ENCODE measurements at places on chromosomes 12 and 14.
A peak's percentile ranks its signal among the peaks of the same experiment; 100 is the strongest.

GRCh38 chr12:95259368-95259767 is 41.8 kb downstream of the VEZT start:
- DNase-seq = no peak

DNA sequence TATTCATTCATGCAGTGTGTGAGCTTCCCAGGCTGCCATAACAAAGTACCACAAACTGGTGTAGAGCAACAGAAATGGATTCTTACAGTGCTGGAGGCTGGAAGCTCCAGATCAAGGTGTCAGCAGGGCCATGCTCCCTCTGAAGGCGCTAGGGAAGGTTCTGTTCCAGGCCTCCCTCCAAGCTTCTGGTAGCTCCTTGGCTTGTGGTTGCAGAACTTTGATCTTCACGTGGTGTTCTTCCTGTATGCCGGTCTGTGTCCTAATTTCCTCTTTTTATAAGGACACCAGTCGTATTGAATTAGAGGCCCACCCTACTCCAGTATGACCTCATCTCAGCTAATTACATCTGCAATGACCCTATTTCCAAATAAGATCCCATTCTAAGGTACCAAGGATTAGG is 3.1 kb downstream of the OTUB2 start:
- no peak for DNase-seq

- no peak for DNase-seq
Observed at GRCh38 chr12:94285943-94286582, 137.7 kb downstream of the PLXNC1 start.

DNA sequence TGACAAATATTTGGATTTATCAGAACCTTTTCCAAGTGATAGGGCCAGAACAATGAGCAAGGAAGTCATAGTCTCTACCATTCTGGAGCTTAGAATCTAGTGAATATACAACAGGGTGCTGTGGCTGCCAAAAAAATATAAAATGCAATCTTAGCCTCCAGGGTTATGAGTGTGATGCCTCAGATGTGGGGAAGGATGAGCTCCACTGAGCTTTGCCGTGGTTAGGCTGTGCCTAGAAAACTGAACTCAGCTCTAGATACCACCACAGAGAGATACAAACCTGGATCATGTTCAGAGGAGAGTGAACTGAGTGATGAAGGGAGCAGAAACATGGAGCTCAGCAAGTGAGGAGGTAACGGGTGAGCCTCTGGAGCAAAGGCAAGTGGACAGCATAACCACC is 138.1 kb upstream of the HIF1A start:
- no peak for DNase-seq

- DNase-seq = no peak
Observed at GRCh38 chr12:120659151-120659525, 18.7 kb downstream of the CABP1 start.

DNA sequence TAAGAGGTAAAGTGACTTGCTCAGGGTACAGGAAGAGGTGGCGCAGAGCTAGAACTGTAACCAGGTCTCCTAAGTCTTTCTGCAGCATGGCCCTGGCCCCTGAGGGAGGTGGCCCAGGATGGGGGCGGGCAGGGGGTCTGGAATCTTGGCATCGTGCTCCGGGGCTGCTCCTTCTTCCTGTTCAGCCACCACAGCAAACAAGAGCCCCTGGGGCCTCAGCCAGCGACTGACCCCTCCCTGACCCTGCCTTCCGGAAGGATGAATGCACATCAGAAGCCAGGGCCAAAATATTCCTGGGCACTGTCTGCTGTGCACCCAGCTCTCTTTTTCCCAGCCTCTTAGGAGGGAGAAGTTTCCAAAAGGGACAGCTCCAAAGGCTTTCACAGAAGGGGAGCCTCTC is 242.8 kb downstream of the DPF3 start:
- DNase-seq = no peak

- no peak for DNase-seq
Observed at GRCh38 chr12:63305901-63306875, 155.2 kb upstream of the AVPR1A start.

- peak; percentile 92 for DNase-seq
Observed at GRCh38 chr14:104985675-104986486, at the start of gene CLBA1. CLBA1 (plus strand) TSS chr14:104985788; CDS start chr14:104986432, 644 bp downstream.

DNA sequence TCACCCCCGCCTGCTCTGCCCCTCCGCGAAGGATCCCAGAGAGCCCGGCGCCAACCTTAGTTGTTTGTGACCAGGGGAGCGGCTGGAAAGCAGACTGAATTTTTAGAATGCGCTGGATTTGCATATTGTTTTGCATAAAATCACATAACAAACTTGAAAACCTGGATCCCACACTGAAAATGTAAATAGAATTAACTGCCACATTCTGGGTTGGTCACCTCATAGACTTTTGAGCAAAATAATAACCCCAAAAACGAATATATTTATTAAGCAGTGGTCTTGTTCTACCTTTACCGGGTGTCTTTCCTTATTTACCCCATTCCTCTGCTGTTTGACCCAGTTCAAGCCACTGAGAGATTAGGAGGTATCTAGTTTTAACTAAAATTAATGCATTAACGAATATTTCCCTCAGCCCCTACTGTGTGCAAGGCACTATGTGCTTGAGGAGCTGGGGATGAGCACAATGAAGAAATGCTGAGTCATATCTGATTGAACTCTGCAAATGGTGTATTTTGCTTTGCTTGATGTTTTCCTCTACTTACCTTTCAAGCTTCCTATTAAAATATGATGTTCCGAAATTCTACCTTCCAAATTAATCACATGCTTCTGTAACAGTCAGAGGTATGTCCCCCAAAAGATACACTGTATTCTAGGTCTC is 438 bp upstream of the EGLN3 start:
- no peak for DNase-seq

DNA sequence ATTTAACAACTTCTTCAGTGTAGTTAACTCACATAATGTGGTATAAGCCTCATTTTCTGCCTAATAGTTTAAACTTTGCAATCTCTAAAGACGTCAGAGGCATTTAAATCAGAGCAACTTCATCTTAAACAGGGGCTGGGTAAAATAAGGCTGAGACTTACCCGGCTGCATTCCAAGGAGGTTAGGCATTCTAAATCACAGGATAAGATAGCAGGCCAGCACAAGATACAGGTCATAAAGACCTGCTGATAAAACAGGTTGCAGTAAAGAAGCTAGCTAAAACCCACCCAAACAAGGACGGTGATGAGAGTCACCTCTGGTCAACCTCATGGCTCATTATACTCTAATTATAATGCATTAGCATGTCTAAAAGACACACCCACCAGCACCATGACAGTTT is 115.6 kb upstream of the PKP2 start:
- DNase-seq = no peak

DNA sequence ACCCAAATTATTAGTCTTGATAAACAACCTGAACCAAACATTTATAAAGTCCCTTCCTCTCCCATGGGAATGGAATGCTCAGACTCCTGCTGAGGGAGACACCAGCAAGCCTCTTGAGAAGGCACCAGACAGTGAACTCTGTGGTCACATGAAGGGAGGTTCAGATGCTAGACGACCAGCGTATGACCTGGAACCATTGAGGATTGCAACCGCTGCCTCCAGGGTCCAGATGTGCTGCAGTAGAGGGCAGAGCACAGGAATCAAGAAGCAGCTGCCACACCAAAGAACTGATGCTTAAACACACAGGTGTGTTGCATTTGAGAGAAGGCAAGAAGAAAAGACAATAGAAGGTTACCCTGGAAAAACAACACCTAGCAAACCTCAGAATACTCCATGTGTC is 592.4 kb downstream of the AACS start:
- DNase-seq = no peak

GRCh38 chr12:131090274-131091210 is 136.8 kb downstream of the ADGRD1 start:
- DNase-seq = no peak

- DNase-seq = no peak
Observed at GRCh38 chr12:8677362-8677761, 14.7 kb upstream of the MFAP5 start.

GRCh38 chr14:101732118-101732517 is 29.4 kb upstream of the PPP2R5C start:
- no peak for DNase-seq

DNA sequence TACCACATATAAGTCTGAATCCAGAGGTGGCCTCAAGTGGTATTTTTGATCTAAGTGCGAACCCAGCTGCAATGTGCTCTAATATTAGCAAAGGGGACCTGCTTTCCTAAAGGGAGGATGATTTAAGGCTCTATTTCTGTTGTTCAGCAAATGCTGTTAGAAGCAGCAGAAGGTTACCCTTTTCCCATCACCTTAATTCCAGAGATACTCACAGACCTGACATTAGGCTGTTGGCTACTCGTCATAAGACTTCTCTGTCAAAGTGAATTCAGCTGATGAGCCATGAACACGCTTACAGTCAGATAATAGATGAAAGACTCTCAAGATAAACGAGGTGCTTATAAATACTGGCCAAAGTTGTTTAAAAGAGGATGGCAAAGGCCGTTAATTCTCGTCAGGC is 308.7 kb upstream of the DDHD1 start:
- no peak for DNase-seq

DNA sequence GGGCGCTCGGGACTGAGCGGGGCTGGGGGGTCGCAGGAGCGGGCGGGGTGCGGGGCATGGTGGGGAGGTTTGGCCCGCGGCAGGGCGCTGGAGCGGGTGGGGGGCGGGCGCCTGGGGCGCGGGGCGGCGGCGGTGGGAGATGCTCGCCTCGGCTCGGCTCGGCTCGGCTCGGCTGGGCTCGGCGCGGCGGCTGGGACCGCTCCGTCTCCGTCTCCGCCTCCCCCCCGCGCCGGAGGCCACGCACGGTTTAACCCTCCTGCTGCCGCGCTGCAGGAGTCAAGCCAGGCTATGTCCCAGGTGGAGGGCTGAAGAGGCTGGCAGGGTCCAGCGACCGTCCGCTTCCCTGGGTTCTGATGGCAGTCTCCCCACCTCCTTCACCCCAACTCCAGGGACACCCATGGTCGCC is at the start of gene PIANP:
Gene PIANP (minus strand): TSS at position 170 of the 406 bp plus-strand sequence. CDS start 2,754 bp downstream, outside the sequence.
- DNase-seq = no peak

DNA sequence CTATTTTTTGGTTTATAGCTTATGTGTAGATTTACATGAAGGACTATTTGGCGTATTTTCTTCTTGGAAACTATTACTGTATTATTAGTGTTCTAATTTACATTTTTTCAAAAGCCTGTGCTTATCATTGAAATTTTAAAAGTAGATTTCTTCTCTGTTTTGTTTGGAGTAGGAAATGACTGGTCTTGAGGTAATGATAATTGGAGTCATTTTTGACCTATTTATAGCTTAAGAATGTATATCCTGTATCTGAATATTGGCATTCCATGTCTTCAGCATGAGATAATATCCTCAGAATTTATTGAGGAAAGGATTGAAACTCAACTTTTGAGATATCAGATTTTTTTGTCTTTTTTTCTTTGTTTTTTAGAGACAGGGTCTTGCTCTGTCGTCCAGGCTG is 193.4 kb downstream of the ERC1 start:
- no peak for DNase-seq

DNA sequence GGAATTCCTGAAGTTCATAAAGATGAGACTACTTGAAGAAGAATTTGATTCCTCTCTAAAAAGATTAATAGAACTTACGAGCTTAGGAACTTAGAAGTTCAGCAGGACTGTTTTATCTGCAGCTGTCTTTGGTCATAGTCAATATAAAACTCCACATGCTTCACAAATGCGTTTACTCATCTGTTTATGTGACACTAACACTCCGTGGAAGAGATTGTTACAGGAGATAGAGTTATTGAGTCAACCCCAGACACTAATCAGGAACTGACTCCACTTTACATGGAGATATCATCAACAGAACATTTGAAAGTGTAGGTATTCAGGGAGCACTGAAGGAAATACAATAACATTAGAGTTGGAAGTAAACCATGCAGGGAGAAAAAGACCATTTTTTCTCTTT is 92.8 kb downstream of the LRFN5 start:
- no peak for DNase-seq

GRCh38 chr12:114018669-114019068 is 52.5 kb upstream of the RBM19 start:
- no peak for DNase-seq

GRCh38 chr14:73744175-73744867 is 30.1 kb upstream of the PNMA1 start:
- DNase-seq = no peak

DNA sequence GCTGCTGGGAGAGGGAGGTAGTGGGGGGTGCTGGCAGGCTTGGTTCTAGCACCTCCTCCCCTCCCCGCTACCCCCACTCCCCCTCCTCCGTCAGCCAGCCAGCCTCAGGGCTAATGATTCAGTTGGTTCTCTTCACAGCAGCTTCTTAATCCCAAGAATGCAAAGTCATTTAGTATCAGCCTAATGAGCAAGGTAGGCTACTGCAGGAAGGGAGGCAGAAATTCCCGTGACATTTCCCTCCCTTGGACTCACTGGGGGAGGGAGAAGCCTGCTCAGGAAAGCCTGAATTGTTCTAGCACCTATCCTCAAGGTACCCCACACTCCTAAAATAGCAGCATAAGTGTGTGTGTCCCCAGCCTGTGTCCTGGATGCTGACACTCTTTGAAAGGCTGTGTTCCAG is 29.8 kb downstream of the ITPK1 start:
- no peak for DNase-seq

DNA sequence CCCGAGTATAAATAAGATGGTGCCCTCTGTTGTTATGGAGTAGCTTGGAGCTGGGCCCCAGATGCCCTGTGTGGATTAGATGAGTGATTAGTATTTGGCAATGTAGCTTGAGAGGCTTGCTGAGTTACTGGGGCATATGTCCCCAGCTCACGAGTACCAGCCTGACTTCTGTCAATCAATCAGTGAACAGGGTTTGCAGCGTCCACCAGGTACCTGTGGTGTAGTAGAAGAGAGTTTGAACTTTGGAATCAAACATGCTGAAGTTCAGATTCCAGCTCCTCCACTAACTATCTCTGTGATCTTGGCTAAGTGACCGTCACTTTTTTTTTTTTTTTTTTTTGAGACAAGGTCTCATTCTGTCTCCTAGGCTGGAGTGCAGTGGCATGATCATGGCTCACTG is 11.6 kb upstream of the TCL1B start:
- DNase-seq = no peak

- DNase-seq = no peak
Observed at GRCh38 chr12:132475304-132476037, 14.5 kb upstream of the FBRSL1 start.

GRCh38 chr14:39369029-39369428 is 63.2 kb downstream of the FBXO33 start:
- DNase-seq = no peak

DNA sequence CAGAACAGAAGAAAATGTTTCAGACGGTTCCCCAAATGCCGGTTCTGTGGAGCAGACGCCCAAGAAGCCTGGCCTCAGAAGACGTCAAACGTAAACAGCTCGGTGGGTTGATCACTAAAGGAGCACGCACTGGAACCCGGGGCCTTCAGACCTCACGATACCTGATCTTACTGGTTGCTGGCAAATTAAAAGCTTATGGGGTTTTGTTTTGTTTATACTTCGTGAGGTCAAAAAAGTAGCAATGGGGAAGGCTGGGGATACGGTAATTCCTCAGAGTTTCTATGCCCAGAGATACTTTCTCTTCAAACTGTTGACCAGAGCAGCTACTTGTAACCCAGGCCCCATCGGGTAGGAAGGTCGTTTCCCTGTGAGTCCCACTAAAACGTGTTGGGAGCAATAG is 1.7 kb downstream of the CDKN1B start:
- peak; percentile 54 for DNase-seq

DNA sequence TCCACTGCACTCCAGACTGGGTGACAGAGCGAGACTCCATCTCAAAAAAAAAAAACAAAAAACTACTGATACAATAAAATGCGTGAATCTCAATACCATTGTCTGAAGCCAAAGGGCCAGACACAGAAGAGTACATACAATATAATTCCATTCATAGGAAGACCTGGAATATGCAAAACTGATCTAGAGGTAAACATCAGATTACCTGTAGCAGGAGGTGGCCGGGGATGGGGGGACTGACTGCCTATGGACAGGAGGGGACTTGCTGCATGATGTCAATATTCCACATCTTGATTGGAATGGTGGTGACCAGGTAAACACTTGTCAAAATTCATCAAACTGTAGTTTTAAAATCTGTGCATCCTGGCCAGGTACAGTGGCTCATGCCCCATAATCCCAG is 12.5 kb upstream of the FIGNL2 start:
- no peak for DNase-seq
